ENCODE measurements at places on chromosomes 3 and 15.

DNA sequence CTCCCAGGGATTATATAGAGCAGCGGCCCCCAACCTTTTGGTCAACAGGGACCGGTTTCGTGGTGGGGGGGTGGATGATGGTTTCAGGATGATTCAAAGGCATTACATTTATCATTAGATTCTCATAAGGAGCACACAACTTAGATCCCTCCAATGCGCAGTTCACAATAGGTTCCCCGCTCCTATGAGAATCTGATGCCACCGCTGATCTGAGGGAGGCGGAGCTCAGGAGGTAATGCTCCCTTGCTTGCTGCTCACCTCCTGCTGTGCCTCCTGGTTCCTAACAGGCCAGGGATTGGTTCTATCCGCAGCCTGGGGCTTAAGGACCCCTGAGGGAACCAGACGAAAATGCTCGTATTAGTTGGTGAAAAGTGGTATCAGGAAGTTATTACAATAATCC lies 1.3 kb upstream of the HACD2 start:
- peak; percentile 64 for DNase-seq

GRCh38 chr15:55530861-55531313 lies 22.9 kb upstream of the DNAAF4 start:
- no peak for DNase-seq

GRCh38 chr3:15934389-15935195 lies 136.8 kb upstream of the ANKRD28 start:
- no peak for DNase-seq

DNA sequence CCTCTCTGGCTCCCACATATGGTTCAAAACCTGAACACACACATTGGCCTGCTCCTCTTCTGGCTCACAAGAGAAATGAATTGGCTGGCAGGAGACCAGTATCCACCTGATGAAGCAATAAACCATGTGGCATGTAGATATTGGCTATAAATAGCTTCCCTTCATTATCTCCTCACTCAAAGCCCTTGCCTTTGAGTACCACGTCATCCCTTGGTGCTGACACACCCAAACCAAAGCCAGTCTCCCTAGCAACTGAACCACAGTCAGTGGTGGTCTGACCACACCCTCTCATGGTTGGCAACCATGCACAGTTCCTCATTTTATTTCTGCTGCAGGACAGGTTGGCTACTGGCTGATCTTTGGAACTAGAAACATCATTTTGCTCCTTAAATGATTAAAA lies 98.8 kb downstream of the ZNF621 start:
- DNase-seq = peak; percentile 23

GRCh38 chr3:112390783-112391641 lies 58.1 kb downstream of the CD200 start:
- no peak for DNase-seq

- DNase-seq = no peak
These were observed 1280.5 kb downstream of the OTOL1 start for GRCh38 chr3:162777118-162777517.

GRCh38 chr3:8164145-8164544 lies 337.5 kb upstream of the LMCD1 start:
- no peak for DNase-seq

- no peak for DNase-seq
These were observed 12.5 kb downstream of the SLMAP start for GRCh38 chr3:57768595-57768994.

- no peak for DNase-seq
These were observed 303.6 kb upstream of the PROK2 start for GRCh38 chr3:72088486-72089025.
